ENCODE measurements at places on chromosomes 1 and 21.
A peak's percentile ranks its signal among the peaks of the same experiment; 100 is the strongest.

GRCh38 chr1:39499668-39500067 is 8.2 kb downstream of the BMP8A start:
- no peak for DNase-seq

DNA sequence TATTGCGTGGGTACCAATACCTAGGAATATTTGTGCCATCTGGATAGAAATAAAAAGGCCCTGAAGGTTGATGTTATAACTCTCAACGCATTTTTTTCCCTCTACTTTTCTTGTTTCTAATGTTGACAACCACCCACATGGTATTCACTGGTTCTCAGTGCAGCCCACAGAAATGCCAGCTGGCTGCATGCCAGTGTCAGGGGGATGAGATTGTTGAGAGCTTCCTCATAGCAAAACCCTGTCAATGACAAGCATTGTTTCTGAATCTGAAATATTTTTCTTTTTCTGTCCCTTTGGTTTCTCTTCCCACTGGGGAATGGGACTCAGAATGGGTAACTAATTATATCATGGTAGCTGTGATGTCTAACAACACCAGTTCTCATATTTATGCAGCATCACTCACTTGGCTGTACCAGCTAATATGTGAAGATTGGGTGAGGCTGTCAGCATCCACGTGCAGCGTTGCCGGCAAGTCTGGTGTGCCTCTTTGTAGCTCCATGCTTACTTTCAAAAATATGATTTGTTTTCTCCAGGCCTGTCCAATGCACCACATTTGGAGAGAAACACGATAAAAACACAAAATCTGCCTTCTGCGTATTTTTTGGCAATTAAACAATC is 284.6 kb downstream of the PTBP2 start:
- no peak for DNase-seq

DNA sequence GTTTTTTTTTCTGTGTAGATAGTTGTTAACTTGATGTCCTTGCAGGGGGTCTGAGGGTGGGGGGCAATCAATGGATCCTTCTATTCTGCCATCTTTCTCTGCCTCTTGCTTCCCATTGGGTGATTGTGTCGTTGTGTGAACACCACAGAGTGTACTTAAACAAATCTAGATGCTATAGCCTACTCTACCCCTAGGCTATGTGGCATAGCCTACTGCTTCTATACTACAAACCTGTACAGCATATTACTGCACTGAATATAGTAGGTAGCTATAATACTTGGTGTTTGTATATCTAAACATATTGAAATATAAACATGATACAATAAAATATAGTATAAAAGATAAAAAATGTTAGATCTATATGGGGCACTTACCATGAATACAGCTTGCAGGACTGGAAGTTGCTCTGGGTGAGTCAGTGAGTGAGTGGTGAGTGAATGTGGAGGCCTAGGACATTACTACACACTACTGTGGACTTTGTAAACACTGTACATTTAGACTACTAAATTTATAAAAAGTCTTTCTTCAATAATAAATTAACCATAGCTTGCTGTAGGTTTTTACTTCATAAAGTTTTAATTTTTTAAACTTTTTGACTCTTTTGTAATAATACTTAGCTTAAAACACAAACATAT is 105.4 kb downstream of the CENPF start:
- no peak for DNase-seq

DNA sequence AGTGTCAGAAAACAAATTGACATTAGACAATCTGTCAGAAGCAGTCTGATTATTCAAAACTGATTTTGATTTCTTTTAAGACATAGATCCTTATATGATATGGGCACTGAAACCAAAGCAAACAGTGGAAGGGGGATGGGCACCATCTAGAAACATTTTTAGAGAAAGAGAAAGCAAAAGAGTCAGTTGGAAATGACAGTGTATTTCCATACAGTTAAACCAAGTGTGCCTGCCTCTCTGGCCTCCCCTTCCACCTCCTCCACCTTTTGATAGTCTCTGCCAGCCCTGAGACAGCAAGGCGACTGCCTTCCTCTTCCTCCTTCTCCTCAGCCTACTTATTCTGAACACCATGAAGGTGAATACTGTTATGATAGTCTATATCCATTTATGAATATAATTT is 949.7 kb downstream of the AMY1C start:
- DNase-seq = no peak

- DNase-seq = no peak
Observed at GRCh38 chr1:69535490-69535889, 32.2 kb upstream of the LRRC7 start.

- no peak for DNase-seq
Observed at GRCh38 chr1:218718977-218719376, 373.8 kb downstream of the TGFB2 start.

GRCh38 chr1:221724931-221725605 is 16.8 kb downstream of the DUSP10 start:
- DNase-seq = no peak

GRCh38 chr1:21930080-21930571 is 7.0 kb downstream of the HSPG2 start:
- DNase-seq = no peak

- DNase-seq = no peak
Observed at GRCh38 chr21:34844013-34844923, 175.5 kb downstream of the CLIC6 start.

DNA sequence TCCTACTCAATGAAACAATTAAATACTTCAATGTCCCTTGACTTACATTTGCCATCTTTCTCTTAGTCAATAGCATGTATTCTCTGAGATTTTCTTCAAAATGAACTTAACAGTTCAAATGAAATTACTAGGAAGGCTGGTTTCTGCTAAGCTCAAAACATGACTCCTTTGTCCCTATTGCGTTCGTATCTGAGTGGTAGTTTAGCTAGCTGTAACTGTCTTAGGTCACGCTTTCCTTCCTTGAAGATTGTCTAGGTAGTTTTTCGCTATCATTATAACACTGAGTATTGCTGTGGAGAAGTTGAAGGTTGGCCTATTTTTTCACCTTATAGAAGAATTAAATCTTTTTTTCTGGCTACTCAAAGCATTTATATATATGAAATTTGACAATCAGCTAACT is 1535.2 kb downstream of the PLA2G4A start:
- no peak for DNase-seq

GRCh38 chr1:115702959-115703358 is 61.2 kb downstream of the VANGL1 start:
- DNase-seq = no peak

GRCh38 chr1:9438431-9439073 is 100.7 kb upstream of the SLC25A33 start:
- DNase-seq = peak; percentile 91

GRCh38 chr1:111618961-111619634 is 491 bp upstream of the RAP1A start:
- peak; percentile 36 for DNase-seq

- no peak for DNase-seq
Observed at GRCh38 chr1:20261095-20261494, 29.6 kb upstream of the VWA5B1 start.

GRCh38 chr1:226548256-226549093 is at the start of gene STUM:
STUM (plus strand) TSS chr1:226548764; CDS start chr1:226548905, 141 bp downstream.
- peak; percentile 93 for DNase-seq

- DNase-seq = no peak
Observed at GRCh38 chr1:5743435-5744095, 248.7 kb downstream of the NPHP4 start.

Measured in DMS53 (cell line).